A549 treated with CORT108297 at 1 μM for 4 hours (cell line): ENCODE measurements at places on chromosomes 2 and 18. TPM values are rescaled to one million over a fixed set of nuclear protein-coding genes. Genes with fewer than 3 reads are reported as not detected.

The ANKRD36B gene
- total RNA-seq = 4.1 to 5.7 TPM (median 4.8 TPM) in 5 replicates

The CABYR gene
- total RNA-seq = 10.4 to 15.8 TPM (median 11.1 TPM) in 5 replicates

The ANKRD62 gene
- not detected in 5 replicates for total RNA-seq

The ERICH2 gene
- not detected in 5 replicates for total RNA-seq

The SPATA3 gene
- total RNA-seq = not detected in 5 replicates
